Dorsolateral prefrontal cortex (tissue), 122 donors: ENCODE measurements at places on chromosomes 6 and 20. TPM values are rescaled to one million over a fixed set of nuclear protein-coding genes. Genes with fewer than 3 reads are reported as not detected.

GNAS-AS1 gene
- total RNA-seq: 0.79 TPM

RIPPLY2 gene
- 17.5 TPM for total RNA-seq

IL20RA gene
- total RNA-seq: 3.3 TPM

GRCh38 chr6:110356778-110357177 lies 1.4 kb downstream of the METTL24 start:
- DNase-seq: no peak

- DNase-seq: no peak
Observed at GRCh38 chr6:43904311-43905123, 134.5 kb downstream of the VEGFA start.

EGFL8 gene
- total RNA-seq: 15.3 TPM

DNA sequence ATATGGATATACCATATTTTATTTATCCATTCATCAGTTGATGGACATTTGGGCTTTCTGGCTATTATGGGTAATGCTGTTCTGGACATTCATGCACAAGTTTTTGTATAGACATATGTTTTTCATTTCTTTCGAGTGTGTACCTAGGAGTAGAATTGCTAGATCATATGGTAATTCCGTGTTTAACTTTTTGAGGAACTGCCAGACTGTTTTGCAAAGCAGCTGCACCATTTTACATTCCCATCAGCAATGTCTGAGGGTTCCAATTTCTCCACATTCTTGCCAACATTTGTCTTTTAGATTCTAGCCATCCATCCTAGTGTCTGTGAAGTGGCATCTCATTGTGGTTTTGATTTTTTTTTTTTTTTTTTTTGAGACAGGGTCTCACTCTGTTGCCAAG lies 20.8 kb downstream of the SRC start:
- DNase-seq: no peak

DNA sequence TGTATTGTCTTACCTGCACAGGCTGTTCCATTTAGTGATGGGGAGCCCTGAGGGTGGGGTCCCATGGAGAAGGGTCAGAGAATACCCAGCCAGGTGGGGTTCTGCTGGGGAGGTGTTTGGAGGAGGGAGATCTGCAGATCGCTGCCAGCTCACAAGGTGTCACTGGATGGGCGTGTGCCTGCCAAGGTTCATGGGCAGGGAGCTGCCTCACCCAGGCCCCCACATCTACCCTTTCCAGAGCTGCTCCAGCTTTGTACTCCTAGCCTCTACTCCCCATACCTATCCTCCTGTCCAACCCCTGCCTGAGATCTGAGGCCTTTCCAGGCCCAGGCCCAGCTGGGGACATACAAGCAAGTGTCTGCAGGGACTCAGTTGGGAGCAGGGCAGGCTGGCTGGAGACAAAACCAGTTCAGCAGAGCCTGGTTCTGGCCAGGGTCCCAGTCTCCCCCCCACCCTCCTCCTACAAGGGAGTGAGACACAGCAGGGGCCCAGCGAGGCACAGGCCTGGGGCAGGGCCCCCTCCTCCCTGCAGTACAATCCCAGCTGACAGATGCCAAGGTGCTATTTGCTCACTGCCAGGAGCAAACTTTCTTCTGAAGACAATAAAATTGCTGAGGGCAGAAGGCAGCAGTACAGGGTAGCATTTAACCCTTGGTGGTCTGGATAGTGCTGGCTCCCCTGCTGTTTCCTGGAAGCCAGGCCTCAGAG lies 19.7 kb downstream of the SPDEF start:
- no peak for DNase-seq

PDYN gene
- total RNA-seq: 1.2 TPM

DNA sequence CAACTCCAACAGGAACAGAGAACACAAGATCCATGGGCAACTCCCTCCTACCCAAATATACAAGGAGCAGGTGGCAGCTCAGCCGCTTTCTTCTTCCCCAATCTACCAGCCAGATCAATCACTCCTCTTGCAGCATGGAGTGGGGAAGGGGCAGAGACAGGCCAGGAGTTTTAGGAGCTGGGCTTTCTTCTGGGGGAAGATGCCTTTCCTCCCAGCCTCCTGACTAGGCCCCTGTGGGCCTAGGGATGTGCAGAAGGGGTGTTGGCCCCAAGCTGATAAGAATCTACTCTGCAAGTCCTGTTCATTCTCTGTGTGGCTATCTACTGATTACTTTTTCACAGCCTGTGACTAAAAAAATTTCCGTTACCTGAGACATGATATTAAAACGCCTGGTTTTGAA lies 189.0 kb downstream of the BCAS1 start:
- no peak for DNase-seq

TMEM74B gene
- total RNA-seq: 15.3 TPM

- DNase-seq: no peak
Observed at GRCh38 chr6:42598300-42598699, 34.5 kb downstream of the UBR2 start.

NKX2-4 gene
- total RNA-seq: not detected

- DNase-seq: no peak
Observed at GRCh38 chr6:156026486-156027247, 571.0 kb upstream of the NOX3 start.

DNA sequence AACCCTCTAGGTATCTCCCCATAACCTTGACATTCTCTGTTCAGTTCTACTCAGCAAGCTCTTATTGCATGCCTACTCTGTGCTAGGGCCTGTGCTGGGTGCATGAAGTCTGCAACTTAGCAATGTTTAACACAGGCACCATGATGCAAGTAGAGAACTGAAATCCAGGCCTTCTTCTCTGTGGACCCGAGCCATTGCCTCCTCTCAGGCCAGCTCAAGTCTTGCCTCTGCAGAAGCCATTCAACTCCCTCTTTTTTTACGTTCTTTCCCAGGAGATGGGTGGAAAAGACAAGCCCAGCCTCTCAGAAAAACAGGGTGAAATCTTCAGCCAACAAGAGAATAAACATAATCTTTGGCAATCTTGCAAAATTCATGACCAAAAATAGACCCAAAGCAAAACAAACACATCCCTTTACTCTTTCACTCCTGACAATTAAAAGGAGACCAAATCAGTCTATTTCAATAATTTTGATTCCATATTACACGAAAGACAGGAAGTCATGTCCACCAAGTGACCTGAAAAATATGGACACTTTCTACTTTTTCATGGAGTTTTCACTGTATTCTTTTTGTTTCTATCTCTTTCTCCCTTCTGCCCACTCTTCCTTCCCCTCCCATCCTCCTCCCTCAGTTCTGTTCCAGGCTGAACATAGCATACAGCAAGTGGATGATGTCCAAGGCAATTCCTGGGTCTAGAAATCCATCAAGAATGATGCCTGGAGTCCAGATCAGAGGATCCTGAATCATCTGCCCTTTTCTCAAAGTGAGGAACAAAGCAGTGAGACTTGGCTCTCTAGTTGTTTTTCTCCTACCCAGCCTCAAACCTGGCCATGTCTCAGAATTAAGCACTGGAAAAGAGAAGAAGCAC lies 45.4 kb upstream of the MOCS1 start:
- DNase-seq: no peak

PRPH2 gene
- 3.0 TPM for total RNA-seq

DNA sequence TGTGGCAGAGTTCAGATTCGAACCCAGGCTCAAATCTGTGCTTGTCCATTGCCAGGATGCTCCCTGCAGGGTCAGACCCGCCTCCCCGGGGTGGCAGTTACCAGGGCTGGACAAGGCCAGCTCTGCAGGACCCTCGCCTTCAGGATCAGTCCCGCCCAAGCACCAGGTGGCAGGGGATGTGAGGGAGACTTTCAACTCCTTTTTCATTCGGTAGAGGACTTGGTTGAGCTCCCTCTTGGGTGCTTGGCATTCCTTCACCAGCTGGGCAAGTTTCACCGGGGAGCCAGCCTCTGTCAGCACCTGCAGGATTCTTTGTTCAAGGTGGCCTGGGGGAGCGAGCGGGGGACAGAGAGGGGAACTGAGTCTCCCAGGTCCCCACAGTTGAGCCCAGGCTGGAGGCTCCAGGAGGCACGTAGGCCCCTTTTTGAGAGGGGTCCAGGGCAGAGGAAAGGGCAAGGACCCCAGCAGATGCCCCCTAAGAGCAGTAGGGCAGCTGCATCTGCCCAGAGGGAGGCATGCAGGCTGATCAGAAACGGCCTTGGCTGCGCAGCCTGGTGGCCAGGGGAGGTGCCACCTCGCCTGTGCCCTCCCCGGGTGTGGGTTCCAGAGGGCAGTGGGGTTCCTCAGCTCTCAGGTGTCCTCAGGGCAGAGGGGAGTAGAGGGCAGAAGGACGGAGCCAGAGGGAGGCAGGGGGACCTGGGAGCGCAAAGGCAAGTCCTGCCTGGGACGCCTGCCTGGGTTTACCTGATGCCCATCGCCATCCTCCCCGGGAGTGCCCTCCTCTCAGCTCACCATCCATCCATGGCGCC lies 3.9 kb downstream of the ZBP1 start:
- no peak for DNase-seq

MEP1A gene
- total RNA-seq: not detected

DNA sequence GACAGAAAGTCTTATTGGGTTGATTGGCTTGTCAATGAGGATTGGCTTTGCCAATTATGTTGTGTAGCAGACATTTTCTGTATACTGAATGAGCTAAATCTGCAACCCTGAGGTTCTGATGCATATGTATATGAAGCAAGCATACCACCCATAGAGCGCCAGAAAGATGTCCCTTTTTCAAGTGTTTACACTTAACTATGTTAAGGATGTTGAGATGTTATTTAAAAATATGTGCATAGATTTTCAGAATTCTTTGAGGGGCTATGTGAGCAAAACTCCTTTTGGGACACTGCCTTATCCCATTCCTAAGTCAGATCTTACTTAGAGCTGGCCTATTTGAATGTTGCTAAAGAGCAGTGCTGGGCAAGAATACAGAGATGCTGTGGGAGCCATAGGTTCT lies 1.9 kb downstream of the AIG1 start:
- DNase-seq: no peak

- no peak for DNase-seq
Observed at GRCh38 chr6:113697632-113698410, 159.3 kb upstream of the MARCKS start.

SIRPA gene
- total RNA-seq: 314 TPM

OLIG3 gene
- total RNA-seq: not detected

- no peak for DNase-seq
Observed at GRCh38 chr6:147585256-147585655, 76.8 kb downstream of the SAMD5 start.

DNA sequence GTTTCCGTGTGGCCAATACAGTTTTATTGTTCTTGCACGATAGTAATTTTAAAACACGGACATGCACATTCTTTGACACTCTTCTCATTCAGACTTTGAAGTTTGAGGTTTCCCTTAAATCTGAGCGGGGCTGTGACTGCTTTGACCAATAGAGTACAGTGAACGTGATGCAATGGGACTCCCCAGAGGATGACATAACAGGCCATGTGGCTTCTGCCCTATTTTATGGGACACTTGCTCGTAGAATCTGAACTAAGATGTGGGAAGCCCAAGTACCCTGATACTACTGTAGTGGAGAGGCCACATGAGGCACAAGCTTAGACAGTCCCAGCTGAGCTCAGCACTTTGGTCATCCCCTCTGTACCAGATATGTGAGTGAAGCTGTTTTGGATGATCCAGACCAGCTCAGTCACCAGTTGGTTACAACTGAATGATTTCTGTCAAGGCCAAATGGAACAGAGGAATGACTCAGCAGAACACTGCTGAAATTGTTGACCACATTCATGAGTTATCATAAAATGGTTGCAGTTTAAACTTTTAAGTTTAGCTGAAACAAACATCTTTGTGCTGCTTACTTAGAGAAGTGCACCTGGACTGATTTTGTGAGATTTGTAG lies 279.4 kb downstream of the RFPL4B start:
- no peak for DNase-seq

TCF19 gene
- total RNA-seq: 1.8 TPM

GRCh38 chr6:10963113-10963512 lies 76.3 kb downstream of the SYCP2L start:
- DNase-seq: no peak

DNA sequence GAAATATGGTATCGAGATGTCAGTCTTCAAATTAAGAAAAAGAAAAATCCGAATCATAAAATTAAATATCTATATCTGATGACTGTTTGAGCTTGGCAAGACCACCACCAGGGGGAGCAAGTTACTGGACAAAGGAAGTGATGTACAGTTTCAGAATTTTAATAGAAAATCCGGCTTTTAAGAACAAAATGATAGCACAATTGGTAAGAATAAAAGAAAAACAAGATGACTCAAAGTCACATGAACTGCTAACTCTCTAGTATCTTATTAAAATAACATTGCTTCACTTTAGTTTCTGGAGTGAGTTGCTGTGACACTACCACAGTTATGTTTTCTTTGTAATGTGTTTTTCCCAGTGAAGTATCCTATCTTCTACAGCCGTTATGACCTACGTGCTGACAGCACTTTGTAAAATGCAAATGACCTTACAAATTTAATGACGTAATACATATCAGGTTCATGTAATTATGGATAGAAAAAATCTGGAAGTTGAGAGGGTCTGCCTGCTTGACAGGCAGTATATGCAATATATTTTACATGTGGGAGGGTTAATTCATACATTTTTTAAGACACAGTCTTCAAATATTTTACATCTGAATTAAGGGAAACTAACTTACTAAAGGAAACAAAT lies 405.3 kb upstream of the HS3ST5 start:
- DNase-seq: peak; percentile 54

DNA sequence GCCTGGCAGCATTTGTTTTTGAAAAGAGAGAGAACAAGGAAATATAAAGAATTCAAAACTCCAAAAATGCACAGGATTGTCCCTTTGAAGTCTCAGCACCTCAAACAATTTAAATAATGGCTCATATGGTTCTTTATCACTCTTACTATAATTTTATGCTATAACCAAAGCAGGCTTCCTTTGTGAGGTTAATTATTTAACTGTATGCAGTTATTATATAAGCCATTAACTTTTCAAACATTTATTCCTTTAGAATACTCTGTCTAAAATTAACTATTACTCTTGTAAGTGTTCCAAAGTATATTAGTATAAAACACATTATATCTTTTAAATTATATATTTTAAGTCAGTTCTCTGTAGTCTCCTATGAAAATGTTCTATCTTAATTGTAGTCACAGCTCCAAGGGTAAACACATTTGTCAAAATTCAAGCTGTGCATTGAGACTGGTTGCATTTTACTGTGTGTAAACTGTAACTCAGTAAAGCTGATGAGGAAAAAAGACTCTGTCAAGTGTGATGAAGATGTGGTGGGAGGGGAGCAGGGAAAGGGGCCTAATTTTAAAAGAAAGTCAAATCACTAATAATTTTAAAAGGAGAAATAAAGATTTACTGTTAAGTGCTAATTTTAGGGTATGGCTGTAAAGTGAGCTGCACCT lies 20.0 kb upstream of the PLAGL1 start:
- no peak for DNase-seq

DNA sequence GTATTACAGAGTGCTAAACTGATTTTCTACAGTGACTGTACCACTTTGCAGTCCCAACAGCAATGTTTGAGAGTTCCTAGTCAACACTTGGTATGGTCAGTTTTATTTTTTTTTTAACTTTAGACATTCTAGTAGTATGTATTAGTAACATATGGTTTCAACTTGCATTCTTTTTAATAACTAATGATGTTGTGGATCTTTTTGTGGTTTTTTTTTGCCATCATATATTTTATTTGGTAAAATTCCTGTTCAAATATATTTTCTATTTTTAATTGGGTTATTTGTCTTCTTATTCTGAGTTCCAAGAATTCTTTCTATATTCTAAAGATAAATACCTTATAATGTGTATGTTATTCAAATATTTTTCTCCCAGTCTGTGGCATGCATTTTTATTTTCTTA lies 189.4 kb upstream of the ECI2 start:
- no peak for DNase-seq

- DNase-seq: no peak
Observed at GRCh38 chr6:156984178-156984738, 207.1 kb downstream of the ARID1B start.

LATS1 gene
- total RNA-seq: 35.6 TPM

ZC3H12D gene
- 1.0 TPM for total RNA-seq

DXO gene
- total RNA-seq: 19.8 TPM
